Tracheal epithelial cell (primary cell): ENCODE measurements at places on chromosomes 3 and 15. TPM values are rescaled to one million over a fixed set of nuclear protein-coding genes. Genes with fewer than 3 reads are reported as not detected.

SPINT1 gene
- total RNA-seq = 258 and 274 TPM in 2 replicates

CHRM5 gene
- not detected in 2 replicates for total RNA-seq

BBS4 gene
- 5.1 and 6.4 TPM in 2 replicates for total RNA-seq

GPR156 gene
- 0.48 TPM in 1 of 2 replicates, not detected in the other for total RNA-seq

OR5K3 gene
- total RNA-seq = not detected in 2 replicates

LRRC31 gene
- total RNA-seq = 0.24 TPM in 1 of 2 replicates, not detected in the other

GCNT3 gene
- 5.3 and 10.4 TPM in 2 replicates for total RNA-seq

LARP6 gene
- total RNA-seq = 27.1 and 32.0 TPM in 2 replicates

TMEM158 gene
- total RNA-seq = 1.5 and 8.4 TPM in 2 replicates

TGFBR2 gene
- 28.6 and 35.7 TPM in 2 replicates for total RNA-seq

GPR15 gene
- total RNA-seq = not detected in 2 replicates

PRKCD gene
- 2.7 and 4.7 TPM in 2 replicates for total RNA-seq

ESYT3 gene
- total RNA-seq = 0.43 and 0.48 TPM in 2 replicates

PLA2G4D gene
- under 0.01 TPM in 1 of 2 replicates, not detected in the other for total RNA-seq

SATB1 gene
- total RNA-seq = 8.7 and 12.3 TPM in 2 replicates

RLBP1 gene
- 0.96 TPM in 1 of 2 replicates, not detected in the other for total RNA-seq

PPP1R14D gene
- not detected in 2 replicates for total RNA-seq

GABRA5 gene
- not detected in 2 replicates for total RNA-seq

GTF2E1 gene
- 14.7 and 21.9 TPM in 2 replicates for total RNA-seq

EXD1 gene
- 0.21 and 0.72 TPM in 2 replicates for total RNA-seq

ARGFX gene
- total RNA-seq = not detected in 2 replicates

ALDH1L1 gene
- 0.72 and 5.5 TPM in 2 replicates for total RNA-seq

ZNF660 gene
- total RNA-seq = 1.4 TPM in 1 of 2 replicates, not detected in the other

CACNA2D3 gene
- total RNA-seq = 0.48 TPM in 1 of 2 replicates, not detected in the other

CPLX3 gene
- total RNA-seq = not detected in 2 replicates

AQP9 gene
- total RNA-seq = 0.24 TPM in 1 of 2 replicates, not detected in the other

OXTR gene
- under 0.01 and 1.7 TPM in 2 replicates for total RNA-seq

ZNF35 gene
- total RNA-seq = 14.9 and 15.1 TPM in 2 replicates

MYRIP gene
- under 0.01 TPM in 2 replicates for total RNA-seq

ATP10A gene
- 0.21 and 6.0 TPM in 2 replicates for total RNA-seq

ITIH1 gene
- not detected in 2 replicates for total RNA-seq

TRAT1 gene
- total RNA-seq = not detected in 2 replicates

TSPAN3 gene
- 146 and 184 TPM in 2 replicates for total RNA-seq

MAGEF1 gene
- 17.6 and 21.5 TPM in 2 replicates for total RNA-seq

ZMYND10 gene
- 0.24 and 1.9 TPM in 2 replicates for total RNA-seq

SLC35A5 gene
- total RNA-seq = 13.5 and 26.4 TPM in 2 replicates

ZKSCAN7 gene
- 1.3 and 3.9 TPM in 2 replicates for total RNA-seq
